NT2/D1 (cell line): ENCODE measurements at places on chromosomes 16 and 17.
A peak's percentile ranks its signal among the peaks of the same experiment; 100 is the strongest.

- DNase-seq: no peak
These were observed 2.9 kb upstream of the KIFC3 start for GRCh38 chr16:57805176-57805575.

DNA sequence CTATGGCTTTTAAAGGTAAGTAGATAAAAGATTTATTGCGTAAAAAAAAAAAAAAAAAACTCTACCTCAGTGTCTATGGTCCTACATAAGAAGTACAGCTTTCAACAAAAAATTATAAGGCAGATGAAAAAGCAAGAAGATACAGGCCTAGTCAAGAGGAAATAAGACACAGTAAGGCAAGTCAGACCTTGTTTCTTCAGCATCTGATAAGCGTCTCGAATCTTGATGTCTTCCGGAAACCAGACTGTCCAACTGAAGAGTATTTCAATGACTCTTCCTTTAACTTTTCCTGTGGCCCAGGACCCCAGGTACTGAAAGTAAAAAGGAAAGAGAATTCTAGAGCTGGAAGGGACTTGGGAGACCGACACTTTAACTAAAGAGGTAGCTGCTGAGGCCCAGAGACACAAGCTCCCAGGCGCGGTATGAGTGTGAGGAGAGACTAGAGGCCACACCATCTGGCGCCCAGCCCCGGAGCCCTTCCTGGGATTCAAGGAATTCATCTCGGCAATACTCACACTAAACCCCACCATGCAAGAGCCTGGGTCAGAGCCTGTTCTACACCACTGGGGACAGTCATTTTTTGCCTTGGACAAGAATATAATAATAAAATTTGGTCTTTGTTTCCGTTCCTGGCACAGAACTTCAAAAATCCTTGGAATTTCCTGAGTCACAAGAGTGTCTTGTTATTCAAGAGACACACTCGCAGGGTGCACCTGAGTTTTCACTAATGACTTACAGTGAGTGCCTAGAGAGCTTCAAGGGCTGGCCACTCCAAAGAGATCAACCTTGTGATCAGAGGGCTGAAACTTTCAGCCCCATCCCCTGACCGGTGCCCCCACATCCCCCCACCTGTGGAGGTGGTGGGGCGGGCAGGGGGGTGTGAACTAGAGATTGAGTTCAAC lies 18.6 kb downstream of the GGA2 start:
- no peak for DNase-seq

- no peak for DNase-seq
These were observed 82.4 kb downstream of the NDE1 start for GRCh38 chr16:15732416-15732815.

DNA sequence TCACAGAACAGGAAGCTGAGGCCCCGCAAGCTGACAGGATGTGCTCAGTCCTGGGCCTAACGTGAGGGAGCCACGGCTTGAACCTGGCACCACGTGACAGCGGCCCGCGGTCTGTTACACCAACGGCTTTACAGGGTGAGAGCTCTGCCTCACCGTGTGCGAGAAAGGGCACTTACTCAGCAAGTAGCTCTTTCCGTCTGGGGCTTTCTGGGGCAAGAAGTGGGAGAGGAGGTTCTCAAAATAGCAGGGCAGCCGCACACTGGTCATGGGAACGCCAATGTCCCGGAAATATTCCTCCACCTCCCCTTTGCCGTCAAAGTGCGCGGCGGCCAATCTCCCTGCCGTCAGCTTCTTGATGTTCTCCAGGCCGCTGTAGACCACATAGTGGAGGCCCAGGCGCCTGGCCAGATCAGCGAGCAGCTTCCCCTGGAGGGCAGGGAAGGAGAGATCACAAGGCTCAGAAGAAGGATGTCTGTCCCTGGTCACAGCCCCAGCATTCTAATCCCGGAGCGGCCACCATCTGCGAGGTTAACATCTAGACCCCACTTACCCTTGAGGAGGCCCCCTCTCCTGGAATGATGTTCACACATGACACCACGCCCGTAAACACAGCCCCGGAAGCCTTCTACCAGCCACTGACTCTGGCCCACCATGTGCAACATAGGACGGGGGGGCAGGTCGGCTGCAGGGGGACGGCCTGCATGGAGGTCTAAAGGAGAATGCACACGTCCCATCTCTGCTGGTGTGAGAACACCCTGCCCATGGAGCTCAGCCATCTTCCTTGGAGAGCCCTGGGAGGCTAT lies 8.2 kb downstream of the NMRAL1 start:
- DNase-seq: no peak

DNA sequence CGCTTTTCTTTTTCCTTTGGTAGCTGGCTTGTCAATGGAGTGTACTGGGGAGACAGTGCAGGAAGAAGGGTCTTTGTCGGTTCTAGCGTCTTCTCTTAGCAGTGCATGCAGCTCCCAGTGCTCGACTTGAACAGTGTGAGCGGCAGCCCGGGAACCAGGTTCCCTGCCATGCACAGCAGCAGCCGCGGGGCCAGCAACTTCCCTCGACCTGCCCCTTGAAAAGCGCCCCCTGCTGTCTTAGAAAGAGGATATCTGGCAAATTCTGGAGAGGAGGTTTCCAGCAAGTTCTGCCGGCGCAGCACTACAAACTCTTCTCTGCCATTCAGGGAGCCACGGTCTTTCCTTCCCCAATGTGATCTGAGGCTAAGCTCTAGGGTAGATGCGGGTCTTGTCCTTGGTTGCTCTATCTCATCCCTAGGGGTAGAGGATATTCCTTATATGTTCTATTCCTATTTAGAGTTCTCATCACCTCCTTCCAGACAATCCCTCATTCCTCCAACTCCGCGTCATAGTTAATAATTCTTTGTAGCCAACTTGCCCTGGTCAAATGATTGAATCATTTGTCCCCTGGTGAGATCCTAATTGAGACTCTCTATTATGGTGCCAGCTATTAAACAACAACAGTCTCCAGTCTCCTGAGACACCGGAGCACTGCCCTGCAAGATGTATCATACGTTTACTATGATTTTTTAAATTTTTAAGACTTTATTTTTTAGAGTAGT lies 451.3 kb downstream of the PMP22 start:
- DNase-seq: peak; percentile 6

DNA sequence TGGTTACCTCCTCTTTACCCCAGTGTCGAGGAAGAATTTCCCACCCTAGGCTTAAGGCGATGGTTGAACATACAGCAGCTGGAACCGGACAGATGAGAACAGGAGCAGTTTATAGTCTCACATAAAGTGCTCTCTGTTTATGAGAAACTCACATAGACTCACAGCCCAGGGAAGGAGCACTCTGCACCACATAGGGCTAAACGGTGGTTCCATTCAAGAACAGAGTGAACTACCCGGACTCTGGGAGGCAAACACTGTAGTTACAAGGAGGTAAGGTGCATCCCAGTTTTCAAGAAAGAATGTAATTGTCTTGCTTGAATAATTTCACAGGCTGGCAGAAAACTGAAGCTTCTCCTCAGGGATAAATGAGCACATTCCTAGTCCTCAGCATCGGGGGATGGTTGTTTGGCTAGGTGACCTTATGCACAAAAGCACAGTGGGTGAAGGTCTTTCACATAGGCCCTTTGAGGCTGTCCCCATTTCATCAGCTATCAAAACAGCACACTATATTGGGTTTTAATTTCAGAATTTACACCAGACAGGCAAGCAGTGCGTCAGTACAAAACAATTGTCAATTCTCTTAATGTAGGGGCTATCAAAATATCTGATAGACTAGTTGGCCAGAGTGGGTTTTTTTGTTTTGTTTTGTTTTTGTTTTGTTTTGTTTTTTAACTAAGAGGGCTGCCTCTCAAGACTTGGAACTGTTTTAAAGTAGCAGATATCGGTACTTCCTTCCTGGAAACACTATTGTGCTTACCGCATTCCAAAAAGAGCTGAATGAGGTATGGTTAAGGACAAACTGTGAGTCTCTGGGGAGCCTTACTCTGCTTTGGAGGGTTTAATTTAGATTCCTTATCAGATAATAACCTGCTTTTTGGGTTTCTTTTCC lies 918.1 kb upstream of the CDH8 start:
- no peak for DNase-seq

GRCh38 chr17:40536295-40537171 lies 28.7 kb downstream of the CCR7 start:
- DNase-seq: no peak
